ENCODE measurements at places on chromosomes 2 and 18. TPM values are rescaled to one million over a fixed set of nuclear protein-coding genes. Genes with fewer than 3 reads are reported as not detected.

Gene CHRNG
- not detected for polyA plus RNA-seq

DNA sequence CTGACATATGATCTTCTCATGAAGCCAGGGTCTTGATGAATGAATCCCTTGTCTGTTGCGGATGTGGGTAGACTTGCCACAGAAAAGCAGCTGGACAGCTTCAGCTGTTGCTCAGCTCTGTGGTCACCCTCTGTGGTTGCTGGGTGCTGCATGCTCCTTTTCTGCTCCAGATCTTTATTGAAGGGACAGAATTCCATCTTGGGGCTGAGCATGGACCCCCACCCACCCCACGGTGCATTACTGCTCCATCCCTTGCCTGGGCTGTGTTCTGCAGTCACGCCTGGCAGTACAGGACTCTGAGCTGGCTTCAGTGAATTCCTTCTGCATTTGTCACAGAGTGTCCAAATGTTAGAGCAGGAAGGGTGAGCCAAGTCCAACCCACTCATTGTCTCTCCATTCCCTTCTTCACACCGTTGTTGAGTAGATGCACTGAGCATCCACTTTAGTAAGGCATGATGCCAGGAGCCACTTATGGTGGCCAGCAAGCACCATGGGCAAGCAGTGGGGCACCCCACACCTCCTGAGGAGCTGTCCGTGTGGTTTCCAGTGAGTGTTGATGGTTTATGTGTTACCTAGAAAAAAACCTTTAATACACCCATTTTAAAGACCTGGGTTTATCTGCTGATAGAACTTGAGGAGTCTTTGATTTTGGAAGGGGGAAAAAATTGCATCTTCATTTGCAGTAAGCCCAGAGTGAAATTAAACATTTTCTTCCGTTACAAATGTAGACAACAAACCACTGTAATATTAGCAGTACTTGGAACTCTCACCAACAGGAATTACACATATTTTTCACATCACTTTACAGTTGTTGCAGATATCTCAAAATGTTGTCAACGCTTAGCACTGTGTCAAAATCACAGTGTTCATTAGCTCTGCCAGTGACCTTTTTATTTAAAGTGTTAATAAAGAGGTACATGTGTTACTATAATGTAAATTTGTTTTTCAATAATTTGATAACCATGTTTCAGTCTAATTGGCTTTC is 14.7 kb upstream of the ITGB6 start:
- no peak for DNase-seq

Gene ARHGEF4
- polyA plus RNA-seq, result 47.6 TPM

Gene CYTIP
- 0.76 TPM for polyA plus RNA-seq

Gene QPCT
- 74.2 TPM for polyA plus RNA-seq

Gene TMEM131
- 19.1 TPM for polyA plus RNA-seq

- no peak for DNase-seq
Observed at GRCh38 chr2:69554981-69555380, 88.6 kb downstream of the AAK1 start.
